ENCODE measurements at places on chromosomes 5 and 9.

- peak; percentile 69 for DNase-seq
These were observed 373.6 kb downstream of the ADGRV1 start for GRCh38 chr5:90932052-90932699.

DNA sequence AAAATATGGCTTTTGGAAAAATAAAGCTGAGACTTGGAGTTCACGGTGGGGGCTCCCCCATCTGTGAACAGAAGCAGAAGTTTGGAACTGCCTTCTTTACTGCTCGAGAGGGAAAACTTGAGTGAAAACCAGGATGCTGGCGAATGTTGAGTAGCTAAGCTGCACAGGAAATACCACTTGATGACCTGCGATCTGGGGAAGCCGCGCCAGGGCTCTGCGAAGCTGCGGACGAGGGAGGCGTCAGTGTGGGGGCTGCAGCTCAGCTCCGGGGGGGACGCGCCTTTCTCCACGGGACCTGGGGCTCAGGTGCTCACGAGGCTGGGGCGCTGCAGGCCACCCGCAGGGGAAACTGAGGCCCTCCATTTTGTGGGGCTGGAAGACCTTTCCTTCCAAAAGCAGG lies 62.3 kb downstream of the TENT4A start:
- no peak for DNase-seq

DNA sequence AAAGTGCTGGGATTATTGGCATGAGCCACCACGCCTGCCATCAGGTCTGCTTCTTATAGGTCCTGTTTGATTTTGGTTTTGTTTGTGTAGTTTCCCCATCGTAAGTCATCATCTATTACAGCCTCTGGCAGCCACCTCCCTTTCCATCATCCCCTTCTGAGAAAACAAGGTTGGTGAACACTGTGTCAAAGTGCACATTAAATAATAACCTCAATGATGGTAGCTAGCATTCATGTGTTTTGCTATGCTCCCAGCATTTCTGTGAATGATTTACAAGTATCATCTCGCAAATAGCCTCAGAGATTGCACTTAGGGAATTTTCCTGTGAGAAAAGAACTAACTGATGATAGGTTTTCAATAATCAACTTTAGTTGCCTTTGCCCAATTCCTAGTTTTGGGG lies 9.9 kb downstream of the PRUNE2 start:
- no peak for DNase-seq

- DNase-seq: peak; percentile 63
These were observed at the start of gene ADAMTSL2 for GRCh38 chr9:133534346-133535291. ADAMTSL2 (plus strand) TSS chr9:133534704; CDS start chr9:133536713, 2,009 bp downstream.

Data from hematopoietic multipotent progenitor cell treated with erythropoietin and hydrocortisone succinate and interleukin-3 and kit ligand, for 4 days (in vitro differentiated cells).